AG09309 (cell line): ENCODE measurements at places on chromosomes 7 and 10.

DNA sequence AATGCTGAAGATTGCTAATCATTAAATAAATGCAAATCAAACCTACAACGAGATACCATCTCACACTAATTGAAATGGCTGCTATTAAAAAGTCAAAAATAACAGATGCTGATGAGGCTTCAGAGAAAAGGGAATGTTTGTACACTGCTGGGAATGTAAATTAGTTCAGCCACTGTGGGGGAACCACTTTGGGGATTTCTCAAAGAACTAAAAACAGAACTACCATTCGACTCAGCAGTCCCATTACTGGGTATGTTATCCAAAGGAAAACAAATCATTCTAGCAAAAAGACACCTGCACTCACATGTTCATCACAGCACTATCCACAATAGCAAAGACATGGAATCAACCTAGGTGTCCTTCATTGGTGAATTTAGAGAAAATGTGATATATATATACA, 379.0 kb upstream of the CNTNAP2 start:
- no peak for DNase-seq

GRCh38 chr10:99685597-99685967, 26.3 kb downstream of the ENTPD7 start:
- DNase-seq, result no peak

DNA sequence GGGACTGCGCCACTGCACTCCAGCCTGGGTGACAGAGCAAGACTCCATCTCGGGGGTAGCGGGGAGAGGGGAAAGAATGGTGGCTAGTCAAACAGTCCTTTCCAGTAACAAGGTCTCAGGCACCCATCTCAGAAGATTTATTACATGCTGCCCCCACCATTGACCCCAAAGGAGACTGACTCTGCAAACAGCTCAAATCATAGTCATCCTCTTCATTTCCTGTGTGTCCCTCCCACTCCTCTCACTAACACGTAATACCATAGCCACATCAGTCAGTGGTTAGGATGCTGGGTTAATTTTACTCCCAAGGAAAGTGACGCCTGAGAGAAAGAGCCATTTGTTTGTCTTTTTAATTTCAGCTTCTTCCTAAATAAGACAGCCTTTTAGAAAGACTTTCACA, 56.6 kb upstream of the BET1 start:
- no peak for DNase-seq

- no peak for DNase-seq
Observed at GRCh38 chr7:128831178-128831993, 1.2 kb downstream of the FLNC start.
